Stimulated activated CD8-positive, alpha-beta memory T cell treated with anti-CD3 and anti-CD28 coated beads, Interleukin-7, amount 100 ng/mL, for 1 hour (primary cell): ENCODE measurements at places on chromosomes 12 and 14.

DNA sequence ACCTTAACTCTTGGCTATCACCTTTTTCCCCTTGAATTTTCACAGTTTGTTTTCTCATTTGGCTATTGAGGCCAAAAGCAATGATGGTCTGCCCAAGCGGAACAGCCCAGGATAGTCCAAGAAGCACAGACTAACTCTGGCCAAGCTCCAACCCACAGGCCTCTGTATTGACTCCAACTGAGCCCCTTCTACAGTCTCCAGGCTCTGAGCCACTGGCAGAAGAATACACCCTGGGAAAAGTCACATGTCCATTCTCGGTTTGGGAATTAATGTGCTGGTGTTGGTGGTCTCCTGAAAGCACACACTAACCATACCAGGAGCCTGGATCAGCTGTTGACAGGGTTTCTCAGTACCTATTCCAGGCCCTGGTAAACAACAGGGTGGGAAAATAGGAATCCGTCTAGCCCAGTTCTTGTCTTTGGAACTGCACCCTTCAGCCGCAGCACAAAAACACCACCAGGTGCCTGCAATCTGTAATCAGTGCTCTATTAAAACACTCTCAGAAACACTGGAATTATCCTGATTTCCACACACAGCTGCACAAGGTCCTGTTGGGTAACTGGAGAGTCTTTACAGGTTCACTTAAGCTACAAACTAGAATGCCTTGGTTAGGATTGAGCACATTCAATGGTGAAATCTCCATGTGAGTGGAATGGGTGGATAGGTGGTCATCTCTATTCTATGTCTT is 63.6 kb downstream of the STXBP6 start:
- no peak for DNase-seq

GRCh38 chr12:447141-447540 is 12.6 kb upstream of the B4GALNT3 start:
- DNase-seq, result no peak

- DNase-seq, result no peak
Measured at GRCh38 chr12:92952394-92952793, 23.3 kb upstream of the EEA1 start.

- no peak for DNase-seq
Measured at GRCh38 chr12:53204351-53204750, 2.7 kb downstream of the ITGB7 start.

- no peak for DNase-seq
Measured at GRCh38 chr12:254039-254438, 8.6 kb downstream of the SLC6A13 start.

GRCh38 chr14:102878970-102879460 is 43.4 kb upstream of the AMN start:
- no peak for DNase-seq

DNA sequence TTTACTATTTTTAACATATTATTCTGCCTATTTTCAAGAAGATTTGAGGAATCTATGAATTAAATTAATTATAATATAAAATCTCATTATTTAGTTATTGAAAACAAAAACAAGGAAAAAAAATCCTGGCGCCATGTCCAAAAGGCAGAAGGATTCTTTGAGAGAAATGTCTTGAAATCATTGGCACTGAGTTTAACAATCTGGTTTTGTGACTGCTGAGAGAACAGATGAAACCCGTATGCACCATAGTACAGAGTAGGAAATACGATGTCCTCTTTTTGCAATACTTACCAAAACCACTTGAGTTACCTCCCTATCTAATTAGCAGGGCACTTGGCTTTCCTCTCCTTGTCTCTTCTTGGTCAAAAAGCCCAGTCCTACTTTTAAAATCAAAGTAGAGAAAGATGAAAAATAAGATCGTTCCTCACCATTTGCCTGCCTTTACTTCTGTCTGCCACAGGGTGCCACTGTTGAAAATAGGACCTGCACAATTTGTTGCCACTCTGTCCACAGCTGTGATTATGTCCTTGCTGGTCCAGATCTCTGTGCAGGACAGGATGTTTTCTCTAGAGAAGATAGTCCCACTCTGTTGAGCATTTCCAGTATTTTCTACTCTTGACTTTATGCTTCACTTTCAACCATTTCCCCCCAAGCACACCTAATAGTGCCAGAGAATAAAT is 179.7 kb downstream of the PDZRN4 start:
- DNase-seq, result no peak

- no peak for DNase-seq
Measured at GRCh38 chr12:63302269-63302940, 151.4 kb upstream of the AVPR1A start.
